Inflammatory macrophage treated with lipopolysaccharide for 4 hours (primary cell): ENCODE measurements at places on chromosomes 4 and X.

DNA sequence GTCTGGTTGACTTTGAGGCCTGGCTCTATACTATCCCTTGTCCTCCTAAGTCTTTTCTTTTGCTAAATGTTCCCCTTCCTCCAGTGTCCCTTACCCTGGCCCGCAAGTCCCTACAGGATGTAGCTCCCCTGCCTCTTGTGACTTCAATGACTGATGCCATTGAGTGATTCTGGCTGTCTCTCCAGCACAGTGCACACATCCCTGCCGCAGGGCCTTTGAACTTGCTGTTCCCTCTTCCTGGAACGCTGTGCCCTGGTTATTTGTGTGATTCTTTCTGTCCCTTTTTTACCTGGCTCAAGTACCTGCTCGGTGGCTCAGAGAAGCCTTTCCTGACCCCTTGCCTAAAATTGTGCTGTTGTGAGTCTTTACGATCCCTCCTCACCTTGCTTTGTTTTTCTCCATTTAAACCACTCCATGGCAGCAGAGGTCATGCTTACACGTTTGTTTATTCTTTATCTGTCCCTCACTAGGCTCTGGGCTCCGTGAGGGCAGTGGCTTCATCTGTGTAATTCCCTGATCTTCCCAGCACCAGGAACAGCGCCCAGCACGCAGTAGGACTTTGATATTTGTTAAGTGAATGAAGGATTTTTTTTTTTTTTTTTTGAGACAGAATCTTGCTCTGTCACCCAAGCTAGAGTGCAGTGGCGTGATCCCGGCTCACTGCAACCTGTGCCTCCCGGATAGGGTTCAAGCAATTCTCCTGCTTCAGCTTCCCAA, 17.6 kb downstream of the MSX1 start:
- DNase-seq, result no peak

DNA sequence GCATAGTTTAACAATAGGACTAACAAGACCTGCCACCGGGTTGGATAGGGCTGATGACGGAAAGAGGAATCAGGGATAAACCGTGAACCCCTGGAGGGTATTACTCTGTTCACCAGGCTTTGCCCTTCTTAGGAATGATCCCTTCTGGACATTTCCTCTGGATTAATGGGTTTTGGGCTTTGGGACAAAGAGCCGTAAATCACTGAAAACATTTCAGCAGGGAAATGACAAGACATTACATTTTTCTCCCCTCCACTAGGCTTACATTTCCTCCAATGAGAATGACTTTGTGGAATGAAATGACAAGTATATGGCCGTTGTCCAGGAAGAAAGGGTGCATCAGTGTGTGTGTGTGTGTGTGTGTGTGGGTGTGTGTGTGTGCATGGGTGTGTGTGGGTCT, 25.9 kb upstream of the RBPJ start:
- DNase-seq, result no peak

DNA sequence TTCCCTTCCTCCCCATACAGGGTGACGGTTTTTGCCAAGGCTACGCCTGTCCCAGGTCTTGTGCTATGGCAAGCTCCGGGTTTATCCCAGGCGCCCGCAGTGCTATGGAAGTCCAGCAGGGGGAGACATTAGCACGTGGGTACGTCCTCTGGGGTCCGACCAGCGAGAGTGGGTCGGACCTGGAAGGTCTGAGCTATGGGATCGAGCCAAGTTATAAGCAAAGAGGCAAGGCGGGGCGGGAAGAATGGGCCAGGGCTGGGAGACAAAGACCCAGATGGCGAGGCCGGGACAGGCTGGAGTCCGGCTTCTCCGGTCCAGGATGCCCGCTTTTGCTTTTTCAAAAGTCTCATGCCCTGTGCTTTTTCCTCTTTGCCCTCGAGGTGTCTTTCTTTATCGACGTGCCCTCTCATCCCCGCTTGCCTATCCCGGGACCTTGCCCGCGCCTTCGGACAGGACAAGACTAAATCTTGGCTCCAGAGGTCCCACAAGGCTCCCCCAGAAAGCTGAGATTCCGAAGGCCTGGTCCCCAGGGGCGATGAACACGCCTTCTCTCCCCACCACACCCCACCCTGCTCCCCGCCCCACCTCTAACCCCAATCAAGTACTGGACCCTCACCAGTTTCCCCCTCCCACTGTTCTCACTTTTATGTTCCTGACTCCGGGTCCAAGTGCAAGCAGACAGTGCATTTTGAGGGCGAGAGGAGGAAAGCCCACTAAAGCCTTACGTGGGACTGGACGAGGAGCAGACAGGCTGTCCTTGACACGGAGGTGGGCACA, 785 bp upstream of the EFNB1 start:
- peak; percentile 50 for DNase-seq

DNA sequence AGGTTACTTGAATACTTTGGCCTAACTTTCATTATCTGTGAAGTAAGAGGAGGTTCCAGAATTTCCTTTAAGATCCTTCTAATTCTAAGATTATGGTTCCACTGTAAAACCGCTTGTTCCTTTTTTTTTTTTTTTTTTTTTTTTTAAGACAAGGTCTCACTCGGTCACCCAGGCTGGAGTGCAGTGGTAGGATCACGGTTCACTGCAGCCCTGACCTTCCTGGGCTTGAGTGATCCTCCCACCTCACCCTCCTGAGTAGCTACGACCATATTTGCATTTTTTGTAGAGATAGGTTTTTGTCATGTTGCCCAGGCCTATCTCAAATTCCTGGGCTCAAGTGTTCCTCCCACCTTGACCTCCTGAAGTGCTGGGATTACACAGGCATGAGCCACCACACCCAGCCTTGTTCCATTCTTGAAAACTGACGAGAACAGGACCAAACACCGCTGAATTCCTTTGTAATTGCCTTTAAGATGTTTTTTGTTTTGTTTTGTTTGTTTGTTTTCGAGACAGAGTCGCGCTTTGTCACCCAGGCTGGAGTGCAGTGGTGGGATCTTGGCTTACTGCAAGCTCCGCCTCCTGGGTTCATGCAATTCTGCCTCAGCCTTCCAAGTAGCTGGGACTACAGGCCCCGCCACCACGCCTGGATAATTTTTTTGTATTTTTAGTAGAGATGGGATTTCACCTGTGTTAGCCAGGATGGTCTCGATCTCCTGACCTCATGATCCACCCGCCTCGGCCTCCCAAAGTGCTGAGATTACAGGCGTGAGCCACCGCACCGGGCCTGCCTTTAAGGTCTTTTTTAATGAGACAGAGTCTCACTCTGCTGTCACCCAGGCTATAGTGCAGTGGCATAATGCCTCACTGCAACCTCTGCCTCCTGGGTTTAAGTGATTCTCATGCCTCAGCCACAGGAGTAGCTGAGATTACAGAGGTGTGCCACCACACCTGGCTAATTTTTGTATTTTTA, 6.8 kb downstream of the PDS5A start:
- DNase-seq, result peak; percentile 60

- DNase-seq, result no peak
These were observed 29.6 kb downstream of the KDM5C start for GRCh38 chrX:53195401-53195800.

DNA sequence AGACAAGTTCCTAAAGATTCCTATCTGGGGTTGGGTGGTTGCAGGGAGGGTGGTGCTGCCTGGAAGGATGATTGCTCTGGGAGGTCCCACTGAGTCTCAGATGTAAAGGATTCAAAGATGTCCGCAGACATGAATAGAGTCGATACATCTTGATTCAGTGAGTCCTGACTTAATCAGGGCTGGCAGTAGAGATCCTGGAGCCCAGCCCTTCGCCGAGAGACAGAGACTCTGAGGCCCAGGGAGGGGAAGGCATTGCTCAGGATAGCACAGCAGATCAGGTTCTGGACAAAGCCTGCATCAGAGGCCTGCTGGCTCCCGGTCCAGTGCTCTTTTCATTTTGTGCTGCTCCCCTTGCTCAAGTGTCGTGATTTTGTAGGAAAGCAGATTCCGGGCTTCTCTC, 21.7 kb downstream of the PJA1 start:
- DNase-seq, result no peak

- DNase-seq, result no peak
These were observed 142.1 kb downstream of the PDGFRA start for GRCh38 chr4:54371173-54371572.

DNA sequence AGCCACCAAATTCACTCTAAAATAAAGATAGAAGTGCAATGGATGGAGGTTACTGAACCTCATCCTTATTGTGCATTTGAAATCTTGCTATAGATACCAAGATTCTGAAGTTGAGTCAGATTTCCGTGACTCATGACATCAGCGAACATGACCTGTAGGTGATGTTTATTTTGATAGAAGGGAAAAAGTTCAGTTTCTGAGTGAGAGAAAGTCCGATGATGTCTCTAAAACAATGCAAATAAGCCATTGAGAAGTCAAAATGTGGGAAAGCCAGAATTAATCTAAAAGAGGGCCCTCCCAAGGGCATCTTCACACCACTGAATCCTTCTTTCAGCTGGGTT, 20.0 kb downstream of the PHOX2B start:
- DNase-seq, result no peak

GRCh38 chr4:8709729-8710360, 117.3 kb downstream of the CPZ start:
- DNase-seq, result no peak

DNA sequence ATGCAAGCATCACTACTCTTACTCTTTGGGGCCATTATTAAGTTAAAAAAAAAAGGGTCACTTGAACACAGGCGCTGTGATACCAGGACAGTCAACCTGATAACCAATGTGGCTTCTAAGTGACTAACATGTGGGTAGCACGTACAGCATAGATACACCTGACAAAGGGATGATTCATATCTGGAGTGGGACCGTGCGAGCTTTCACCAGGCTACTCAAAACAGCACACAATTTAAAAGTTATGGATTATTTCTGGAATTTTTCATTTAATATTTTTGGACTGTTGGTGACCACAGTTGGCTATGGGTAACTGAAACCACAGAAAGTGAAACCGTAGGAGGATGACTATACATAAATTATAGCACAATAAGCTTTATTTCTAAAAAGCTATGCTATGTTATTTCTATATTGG, 113.8 kb upstream of the STIM2 start:
- peak; percentile 55 for DNase-seq

GRCh38 chr4:174789657-174790056, 39.4 kb downstream of the GLRA3 start:
- DNase-seq, result peak; percentile 2

- DNase-seq, result peak; percentile 1
These were observed 30.6 kb upstream of the IL9R start for GRCh38 chrX:155966876-155967275.

DNA sequence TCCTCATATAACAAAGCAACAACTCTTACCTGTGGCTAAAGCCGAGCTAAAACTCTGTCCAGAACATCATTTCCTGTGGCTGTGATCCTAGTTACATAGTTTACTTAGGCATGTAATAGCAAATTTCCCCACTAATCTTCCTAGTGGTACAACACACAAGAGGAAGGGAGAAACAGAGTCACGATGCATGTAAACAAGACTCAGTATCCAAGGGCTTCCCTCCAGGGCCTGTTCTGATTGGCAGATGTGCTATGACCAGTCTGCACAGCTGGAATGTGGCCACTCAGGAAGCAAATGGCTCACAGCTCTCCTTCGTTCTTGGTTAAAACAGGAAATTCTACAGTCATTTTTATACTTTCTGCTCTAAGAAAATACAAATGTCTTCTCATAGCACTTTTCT, 49.2 kb upstream of the PRSS48 start:
- DNase-seq, result no peak

DNA sequence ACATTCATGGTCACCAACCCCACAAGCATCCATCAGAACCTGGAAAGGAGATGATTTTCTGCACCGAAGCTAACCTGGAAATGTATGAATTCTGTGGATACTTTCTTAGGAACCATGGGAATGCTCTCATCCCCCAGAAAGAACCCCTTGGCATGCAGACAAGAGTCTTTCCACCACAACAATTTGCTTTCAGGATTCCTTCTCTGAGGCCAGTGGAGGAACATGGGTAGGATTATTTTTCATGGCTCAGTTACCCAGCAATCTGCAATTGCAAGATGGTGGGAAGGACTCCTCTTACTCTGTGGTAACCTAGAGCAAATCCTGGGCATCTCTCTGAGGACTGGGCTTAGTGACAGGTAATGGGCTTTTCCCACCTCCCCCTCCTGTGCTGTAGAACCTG, 131.9 kb upstream of the MSX1 start:
- DNase-seq, result no peak

GRCh38 chrX:29627833-29628232, 587.5 kb upstream of the MAGEB2 start:
- no peak for DNase-seq

- DNase-seq, result no peak
These were observed 67.7 kb downstream of the MCF2 start for GRCh38 chrX:139640259-139640658.

DNA sequence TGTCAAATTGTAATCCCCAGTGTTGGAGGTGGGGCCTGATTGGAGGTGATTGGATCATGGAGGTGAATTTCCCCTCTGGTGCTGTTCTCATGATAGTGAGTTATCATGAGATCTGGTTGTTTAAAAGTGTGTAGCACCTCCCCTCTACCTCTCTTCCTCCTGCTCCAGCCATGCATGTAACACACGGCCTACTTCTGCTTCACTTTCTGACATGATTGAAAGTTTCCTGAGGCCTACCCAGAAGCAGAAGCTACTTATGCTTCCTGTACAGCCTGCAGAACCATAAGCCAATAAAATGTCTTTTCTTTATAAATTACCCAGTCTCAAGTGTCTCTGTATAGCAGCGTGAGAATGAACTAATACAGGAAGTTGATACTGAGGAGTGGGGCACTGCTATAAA, 61.7 kb upstream of the DDX60 start:
- DNase-seq, result no peak

DNA sequence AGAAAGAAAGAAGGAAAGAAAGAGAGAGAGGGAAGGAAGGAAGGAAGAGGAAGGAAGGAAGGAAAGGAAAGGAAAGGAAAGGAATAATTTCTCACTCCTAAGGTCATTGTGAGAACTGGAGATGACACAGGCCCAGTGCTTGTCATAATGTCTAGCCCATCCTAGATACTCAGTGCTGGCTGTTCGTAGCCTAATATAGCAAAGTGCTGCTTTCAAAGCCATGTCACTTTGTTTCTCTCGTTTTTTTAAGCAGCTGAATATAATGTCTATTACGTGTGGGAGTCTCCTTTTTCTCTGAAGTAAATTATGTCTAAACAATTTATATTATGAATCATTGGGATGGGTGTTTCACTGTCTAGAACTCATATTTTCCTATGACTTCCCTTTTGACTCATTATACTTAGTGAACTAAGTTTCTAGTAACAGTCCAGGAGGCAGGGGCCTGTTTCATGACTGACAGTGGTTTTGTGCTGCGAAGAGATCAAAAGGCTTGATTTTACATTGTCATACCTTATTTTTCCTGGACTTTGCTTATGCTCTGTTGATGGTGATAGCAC, 327.0 kb upstream of the ZFP42 start:
- no peak for DNase-seq

DNA sequence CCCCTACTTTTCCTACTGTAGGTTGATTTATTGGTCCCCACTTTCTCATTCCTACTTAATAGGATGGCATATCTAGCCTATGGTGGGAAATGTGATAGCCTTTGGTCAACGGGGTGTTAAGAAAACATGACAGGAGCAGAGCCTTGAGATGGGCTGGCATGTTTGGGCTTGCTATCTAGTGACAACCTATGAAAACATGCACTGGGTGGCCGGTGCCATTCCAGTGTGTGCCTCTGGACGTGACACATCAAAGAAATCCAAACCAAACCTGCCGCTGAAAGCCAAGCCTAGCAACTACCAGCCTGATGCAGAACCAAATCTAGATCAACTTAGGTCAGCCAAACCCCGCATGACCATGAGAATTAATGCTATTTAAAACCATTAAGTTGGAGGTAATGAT, 317.6 kb downstream of the DMD start:
- DNase-seq, result no peak

- DNase-seq, result no peak
These were observed 671.7 kb upstream of the NR3C2 start for GRCh38 chr4:149113804-149114430.
